ENCODE measurements at places on chromosomes 7 and 10. TPM values are rescaled to one million over a fixed set of nuclear protein-coding genes. Genes with fewer than 3 reads are reported as not detected.

DNA sequence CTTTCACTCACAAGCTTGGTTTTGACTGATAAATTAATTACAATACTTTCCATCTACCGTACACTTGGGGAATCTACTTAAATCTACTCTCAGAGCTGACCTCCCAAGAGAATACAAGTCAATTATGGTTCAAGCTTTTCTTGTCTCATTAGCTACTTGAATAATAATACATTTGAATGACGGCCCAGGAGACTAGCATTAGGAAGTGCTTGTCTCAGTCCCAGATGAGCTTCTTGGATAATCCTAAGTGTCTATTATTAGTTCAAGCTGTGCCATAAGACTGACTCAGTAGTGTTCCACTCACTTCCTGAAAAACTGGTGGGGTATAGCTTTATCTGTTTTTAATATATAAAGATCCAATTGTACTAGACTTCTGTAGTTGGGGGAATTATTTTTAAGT lies 100.2 kb downstream of the GNAT3 start:
- DNase-seq, result no peak

- DNase-seq, result no peak
Measured at GRCh38 chr7:27172823-27173510, 1.2 kb downstream of the HOXA10 start.

- no peak for DNase-seq
Measured at GRCh38 chr7:40329601-40330153, 194.9 kb downstream of the SUGCT start.

DNA sequence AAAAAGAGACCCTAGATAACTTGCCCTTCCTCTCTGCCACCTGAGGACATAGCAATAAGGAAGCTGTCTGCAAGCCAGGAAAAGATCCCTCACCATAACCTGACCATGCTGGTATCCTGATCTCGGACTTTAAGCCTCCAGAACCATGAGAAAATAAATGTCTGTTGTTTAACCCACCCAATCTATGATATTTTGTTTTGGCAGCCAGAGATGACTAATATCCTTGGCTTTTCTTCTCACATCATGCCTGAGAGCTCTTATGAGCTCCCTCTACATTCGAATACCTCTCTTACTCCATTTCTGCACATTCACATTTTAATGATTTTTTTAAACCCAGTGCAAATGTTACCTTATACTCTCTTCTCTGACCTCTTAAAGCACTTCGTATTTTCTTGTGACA lies 214.0 kb upstream of the CHRM2 start:
- DNase-seq, result no peak

DNA sequence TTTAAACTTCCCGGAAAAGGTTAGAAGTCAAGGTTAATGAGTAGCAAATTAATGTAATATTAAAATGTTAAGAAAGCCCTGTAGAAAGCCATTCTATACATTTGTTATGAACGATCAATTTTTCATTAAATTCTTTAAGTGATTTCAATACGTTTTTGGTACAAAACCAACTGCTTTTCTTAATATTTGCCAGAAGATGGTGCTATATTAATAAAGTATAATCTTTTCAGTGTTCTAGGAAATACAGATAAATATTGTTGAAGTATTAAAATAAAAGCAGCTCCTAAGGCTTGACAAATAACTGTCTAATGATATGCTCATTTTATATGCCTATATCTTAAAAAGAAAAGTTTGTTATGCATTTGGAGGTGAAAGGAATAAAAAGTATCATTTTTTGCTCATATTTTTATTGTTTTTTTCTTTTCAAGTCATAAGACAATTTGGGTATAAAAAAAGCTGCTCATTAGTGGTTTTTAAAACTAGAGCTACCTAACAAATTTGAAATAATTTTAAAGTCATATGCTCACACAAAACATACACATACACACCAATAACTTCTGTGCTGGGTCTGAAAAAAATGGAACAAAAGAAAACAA lies 130.3 kb upstream of the POT1 start:
- no peak for DNase-seq

DNA sequence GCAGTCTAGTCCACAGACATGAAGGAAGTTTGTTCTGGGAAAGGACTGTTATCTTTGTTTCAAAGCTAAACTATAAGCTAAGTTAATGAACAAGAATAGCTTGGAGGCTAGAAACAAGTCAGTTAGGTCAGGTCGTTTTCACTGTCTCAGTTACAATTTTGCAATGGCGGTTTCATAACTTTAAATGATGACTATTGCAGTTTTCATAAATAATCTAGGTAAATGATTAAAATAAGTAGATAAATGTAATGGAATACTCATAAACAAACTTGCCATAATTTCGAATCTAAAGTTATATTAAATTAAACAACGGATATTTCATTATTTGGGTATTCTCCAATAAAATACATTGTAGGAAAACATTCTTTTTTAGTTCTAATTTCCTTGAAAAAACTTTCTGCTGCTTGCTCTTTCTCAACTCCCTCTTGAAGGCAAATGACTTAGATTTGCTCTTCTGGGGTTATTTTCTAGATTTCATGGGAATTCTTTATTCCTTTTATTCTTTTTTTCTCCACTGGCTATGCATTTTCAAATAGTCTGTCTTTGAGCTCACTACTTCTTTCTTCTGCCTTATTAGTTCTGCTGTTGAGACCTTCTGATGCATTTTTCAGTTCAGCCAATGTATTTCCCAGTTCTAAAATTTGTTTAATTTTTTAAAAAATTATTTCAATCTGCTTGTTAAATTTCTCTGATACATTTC lies 103.8 kb upstream of the APBB1IP start:
- no peak for DNase-seq

DNA sequence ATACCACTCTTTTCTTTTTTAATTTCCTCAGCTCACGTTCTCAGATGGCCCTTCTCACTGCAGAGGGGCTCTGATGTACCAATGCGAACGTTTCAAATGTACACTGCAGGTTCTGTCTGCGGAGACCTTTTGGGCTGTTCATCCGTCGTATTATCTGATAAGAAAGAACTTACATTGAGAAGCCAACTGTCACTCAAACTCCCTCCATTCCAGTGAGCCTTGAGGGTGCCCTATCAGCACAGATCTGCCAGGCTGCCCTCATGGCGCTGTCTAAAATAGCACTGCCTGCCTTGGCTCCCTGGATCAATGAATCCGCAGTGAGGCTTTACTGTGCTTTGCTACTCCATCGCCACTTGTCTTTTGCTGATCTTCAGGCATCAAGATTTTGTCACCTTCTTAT lies 61.8 kb downstream of the ARL5B start:
- no peak for DNase-seq

DNA sequence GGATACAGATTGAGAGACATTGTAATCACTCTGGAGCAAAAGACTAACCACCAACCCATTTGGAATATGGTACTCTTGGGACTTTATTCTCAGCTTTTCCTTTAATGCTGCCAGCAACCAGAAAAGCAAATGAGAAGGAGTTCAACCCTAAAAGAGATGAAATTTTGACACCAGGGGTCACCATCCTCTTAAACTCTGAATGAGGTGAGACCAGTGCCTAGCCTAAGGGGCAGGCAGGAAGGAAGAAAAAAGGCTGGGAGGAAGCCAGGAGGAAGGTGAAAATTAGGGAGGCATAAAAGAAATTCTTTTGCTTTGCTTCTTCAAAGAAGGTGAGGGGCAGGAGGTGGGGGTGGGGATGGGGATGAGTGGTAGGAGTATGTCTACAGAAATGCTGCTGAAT lies 135.8 kb downstream of the JAZF1 start:
- DNase-seq, result no peak

GRCh38 chr10:4271193-4271592 lies 486.2 kb upstream of the KLF6 start:
- no peak for DNase-seq

GRCh38 chr7:145737617-145738016 lies 379.0 kb upstream of the CNTNAP2 start:
- DNase-seq, result no peak

DNA sequence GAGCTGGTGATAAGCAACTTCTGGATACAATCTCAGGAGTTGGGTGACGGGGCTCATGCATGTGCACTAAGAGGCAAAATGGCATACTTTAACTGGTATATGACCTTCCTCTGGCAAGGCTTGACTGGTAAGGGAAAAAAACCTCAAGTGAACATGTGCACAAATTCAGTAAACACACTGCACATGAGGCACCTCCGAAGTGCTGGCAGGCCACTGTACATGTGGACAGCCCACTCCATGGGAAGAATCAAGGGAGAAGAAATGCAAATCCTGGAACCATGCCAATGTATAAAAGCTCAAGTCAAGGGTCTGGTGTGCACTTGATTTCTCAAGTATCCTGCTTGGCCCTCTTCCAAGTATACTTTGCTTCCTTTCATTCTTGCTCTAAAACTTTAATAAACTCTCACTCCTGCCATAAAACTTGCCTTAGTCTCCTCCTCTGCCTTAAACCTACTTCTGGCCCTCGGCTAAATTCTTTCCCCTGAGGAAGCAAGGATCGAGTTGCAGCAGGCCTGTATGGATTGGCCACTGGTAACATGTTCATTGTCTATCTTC lies 167.2 kb downstream of the RAMP3 start:
- DNase-seq, result no peak

DNA sequence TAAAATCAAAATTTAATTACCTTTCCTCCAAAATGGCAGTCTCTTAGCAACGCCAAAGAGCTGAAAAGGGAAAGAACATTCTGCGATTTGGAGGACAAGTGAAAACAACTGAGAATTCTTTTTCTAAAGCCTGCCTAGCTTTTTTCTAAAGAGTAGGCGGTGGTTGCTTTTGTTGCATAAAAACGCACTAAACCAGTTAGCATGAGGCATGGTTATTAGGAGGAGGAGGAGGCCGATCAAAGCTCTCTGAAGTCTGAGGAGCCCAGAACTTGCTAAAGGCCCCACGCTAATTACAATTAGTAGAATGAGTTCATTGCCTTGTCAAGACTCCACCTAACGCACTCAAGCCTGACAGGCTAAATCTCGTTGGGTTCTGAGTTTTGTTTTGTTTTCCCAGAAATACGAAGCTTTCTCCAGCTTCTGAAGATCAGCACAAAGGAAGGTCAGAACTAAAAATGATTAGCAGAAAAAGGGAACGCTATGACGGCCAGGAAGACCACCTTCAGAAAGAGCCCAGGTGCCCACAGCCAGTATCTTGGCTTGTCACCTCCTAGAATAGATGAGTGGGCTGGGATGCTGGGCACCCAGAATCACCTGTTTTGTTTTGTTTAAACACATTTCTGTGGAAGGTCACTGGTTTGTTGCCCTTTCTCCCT lies 72.0 kb downstream of the FGFR2 start:
- DNase-seq, result no peak

GRCh38 chr10:61081301-61081700 lies 137.3 kb upstream of the RHOBTB1 start:
- no peak for DNase-seq

DNA sequence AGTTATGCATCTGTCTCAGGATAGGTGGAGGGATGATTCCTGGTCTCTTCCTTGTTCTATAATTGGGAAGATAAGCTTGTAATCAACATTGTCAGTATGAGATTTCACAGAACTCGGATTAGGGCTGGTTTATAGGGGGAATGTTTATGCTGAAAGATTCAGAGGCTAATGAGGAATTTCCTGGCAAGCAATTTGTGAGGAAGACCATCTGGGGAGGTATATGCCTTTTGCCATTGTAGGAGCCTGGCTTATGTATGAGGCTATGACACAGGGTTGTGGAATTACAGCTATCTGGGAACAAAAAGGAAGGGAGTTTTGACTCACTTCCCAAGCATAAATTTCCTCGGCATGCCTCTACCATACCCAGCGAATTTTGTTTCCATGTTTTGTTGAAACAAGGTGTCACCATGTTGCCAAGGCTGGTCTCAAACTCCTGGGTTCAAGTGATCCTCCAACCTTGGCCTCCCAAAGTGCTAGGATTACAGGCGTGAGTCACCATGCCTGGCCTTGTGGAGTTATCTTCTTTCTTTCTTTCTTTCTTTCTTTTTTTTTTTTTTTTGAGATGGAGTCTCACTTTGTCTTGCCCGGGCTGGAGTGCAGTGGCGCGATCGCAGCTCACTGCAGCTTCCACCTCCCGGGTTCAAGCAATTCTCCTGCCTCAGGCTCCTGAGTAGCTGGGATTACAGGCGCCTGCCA lies 1.6 kb upstream of the COPS6 start:
- no peak for DNase-seq

DNA sequence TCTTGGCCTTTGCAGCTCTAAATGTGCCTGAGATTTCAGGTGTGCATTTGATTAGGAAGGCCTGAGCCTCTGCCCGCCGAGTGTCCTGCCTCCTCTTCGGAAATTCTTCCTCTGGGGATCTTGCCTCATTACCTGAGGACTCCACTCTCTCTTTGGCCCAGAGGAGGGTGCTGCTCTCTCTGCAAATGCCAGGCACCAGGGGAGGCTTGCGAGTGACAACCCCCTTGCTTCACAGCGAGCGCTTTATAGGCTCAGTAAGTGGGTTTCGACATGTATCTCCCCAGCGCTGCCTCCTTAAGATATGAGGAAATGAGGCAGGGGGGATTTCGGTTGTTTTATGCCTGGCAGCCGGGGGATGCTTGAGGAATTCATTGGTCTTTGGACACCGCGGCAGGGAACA lies 423.9 kb downstream of the GLRX3 start:
- no peak for DNase-seq

DNA sequence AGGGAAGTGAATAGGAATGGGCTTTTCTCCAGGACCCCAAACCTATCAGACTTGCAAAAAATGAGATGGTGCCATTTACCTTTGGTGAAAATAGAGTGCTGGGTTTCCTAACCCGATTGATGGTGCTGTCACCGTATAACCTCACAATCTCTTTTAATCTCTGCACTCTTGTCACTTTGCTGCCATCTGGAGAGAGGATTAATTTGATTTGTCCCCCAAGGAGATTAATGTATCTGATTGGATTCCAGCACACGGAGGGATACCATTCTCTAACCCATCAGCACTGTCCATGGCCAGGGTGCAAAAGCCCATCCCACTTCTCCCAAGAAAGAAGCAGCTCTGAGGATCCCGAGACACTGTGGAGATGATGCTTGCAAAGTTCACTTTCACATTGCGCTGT lies 86.3 kb upstream of the NFE2L3 start:
- DNase-seq, result no peak

- peak; percentile 10 for DNase-seq
Measured at GRCh38 chr10:62626817-62627216, 177.7 kb upstream of the ADO start.

- no peak for DNase-seq
Measured at GRCh38 chr7:120402079-120402767, 129.2 kb downstream of the KCND2 start.

- DNase-seq, result no peak
Measured at GRCh38 chr7:20558963-20559716, 56.3 kb upstream of the ABCB5 start.

- DNase-seq, result no peak
Measured at GRCh38 chr7:121871188-121871587, 1.8 kb upstream of the PTPRZ1 start.

HMX3 gene
- total RNA-seq, result not detected

RAB19 gene
- not detected for total RNA-seq

XPNPEP1 gene
- total RNA-seq, result 90.4 TPM

NRCAM gene
- total RNA-seq, result 7.9 TPM

GPR141 gene
- not detected for total RNA-seq

HOXA7 gene
- total RNA-seq, result 23.8 TPM

SPDYE1 gene
- not detected for total RNA-seq

PDZD7 gene
- 1.5 TPM for total RNA-seq

TUBAL3 gene
- total RNA-seq, result not detected
